HEK293T (cell line): ENCODE measurements at places on chromosomes 12 and 14.

DNA sequence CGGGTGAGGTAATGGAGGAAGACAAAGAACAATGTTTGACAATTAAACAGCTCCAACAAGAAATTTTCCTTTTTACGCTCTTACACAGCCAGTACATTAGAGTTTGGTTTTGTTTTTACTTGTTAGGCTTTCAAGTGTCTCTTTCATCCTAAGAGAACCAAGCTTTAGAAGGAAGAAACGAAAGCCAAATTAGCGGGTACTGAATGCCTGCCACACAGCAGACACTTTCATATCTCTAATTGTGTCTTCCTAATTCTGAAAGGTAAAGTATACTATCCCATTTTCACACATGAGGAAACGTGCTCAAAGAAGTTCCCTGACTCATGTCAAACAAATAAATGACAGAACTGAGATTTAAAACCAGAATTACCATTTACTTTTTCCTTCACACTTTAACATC lies 65.0 kb downstream of the CDK17 start:
- no peak for DNase-seq

- DNase-seq = no peak
Observed at GRCh38 chr12:18906395-18906794, 168.5 kb downstream of the CAPZA3 start.

DNA sequence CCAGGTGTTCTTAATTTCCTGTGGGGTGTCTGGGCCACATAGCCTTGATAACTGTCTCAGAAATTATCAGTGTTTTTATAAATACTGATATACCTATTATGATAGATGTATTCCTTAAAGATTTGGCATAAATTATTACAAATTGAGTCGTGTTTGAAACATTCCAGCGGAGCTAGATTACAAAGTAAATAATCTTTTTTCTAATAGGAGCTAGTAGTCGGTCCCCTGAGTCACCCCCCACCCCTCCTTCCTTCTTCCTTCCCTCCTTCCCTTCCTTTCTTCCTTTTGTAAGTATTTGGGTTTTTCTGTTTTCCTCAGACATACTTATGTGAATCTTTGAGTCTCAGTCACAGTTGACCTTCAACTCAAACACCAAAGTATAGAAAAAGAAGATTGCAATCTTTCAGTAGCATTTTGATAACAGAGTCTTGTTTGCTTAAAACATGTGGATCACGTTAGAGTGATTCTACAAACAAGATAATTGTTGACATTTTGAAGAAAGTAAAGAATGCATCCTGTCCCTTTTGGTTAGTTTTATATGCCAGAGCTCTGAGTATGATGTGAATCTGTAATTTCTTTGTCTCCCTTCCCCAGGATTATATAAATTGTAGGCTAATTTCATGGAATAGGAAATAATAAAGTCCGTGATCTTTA lies 264.0 kb downstream of the FUT8 start:
- no peak for DNase-seq

DNA sequence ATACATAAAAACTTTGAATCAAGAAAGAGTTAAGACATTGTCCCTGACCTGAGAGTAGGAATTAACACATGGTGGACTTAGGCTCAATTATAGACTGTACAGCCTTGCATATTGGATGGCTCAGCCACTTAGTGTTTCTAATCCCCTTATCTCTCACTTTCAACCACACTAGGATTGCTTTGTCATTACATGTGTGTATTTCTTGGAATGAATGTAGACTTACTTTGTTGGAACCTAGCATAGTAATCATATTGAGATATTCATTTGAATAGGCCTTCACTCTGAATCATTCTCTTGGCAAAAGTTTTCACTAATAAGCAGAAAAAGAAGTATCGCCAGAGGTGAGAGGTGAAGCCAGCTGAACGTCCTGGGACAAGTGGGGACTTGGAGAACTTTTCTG lies 1973.9 kb upstream of the FLRT2 start:
- no peak for DNase-seq

GRCh38 chr14:101556566-101557320 lies 4.6 kb upstream of the DIO3 start:
- no peak for DNase-seq

- no peak for DNase-seq
Observed at GRCh38 chr12:50574601-50575348, 70.0 kb downstream of the DIP2B start.

GRCh38 chr12:122368361-122369073 lies 54.0 kb downstream of the CLIP1 start:
- peak; percentile 39 for DNase-seq

- peak; percentile 75 for DNase-seq
Observed at GRCh38 chr12:119938049-119938667, 50.9 kb upstream of the BICDL1 start.

GRCh38 chr14:59811815-59812214 lies 58.8 kb downstream of the RTN1 start:
- DNase-seq = no peak

DNA sequence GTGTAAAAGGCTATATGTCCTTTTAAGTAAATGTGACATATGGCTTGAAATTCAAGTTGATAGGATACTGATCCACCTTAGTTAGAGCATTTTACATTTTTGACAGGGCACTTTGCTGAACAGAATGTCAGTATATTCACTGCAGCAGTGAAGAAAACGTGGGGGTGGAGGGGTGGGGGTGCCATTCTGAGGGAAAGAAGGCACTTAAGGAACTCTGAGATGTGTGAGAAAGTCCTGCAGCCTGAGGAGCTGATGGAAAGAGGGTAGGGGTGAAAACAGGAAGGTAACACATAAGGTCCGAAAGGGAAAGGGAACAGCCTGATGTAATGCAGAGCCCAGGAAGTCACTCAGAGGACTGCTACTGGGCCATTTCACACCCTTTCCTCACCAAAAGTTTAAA lies 265.5 kb upstream of the GRIP1 start:
- no peak for DNase-seq

DNA sequence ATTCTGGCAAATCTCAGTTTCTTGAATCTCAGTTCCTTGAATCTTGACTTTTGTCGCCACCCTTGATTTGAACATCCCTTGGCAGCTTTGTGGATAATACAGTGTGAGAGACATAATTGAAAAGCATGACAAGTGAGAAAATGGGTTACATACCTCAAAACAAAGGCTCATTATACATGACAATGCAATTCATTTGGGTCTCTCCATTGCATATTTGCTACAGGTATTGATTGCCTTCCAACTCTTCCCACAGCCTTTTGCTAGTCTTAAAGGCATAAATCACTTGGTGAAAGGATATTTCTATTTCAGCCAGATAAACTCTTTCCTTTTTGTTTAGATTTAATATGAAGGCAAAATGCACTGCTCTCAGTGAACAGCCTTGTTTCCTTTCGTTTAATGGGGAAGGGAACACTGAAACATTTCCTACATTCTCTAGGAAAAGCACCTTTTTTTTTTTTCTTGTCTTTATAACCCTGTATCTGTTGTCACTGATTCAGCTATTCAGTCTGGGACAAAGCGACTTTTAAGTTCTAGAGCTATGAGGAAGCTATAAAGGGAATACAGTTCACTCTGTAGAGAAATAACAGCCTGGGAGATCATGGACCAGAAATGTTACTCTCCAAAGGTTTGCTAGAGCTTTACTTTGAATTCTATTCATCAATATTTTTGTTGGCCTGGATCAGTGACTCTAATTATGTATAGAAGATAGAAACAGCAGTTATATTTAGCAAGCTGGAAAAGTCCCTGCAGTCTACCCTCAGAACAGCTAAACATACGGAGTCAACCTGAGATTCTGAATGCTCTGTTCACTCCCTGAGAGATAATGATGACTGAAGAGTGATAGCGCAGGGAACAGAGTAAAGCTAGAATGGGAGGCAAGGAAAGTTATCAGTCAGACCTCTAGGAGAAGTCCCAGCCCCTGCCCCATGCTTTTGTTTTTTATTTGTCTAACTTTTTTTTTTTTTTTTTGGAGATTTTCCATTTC lies 311.4 kb downstream of the RGS6 start:
- no peak for DNase-seq

- no peak for DNase-seq
Observed at GRCh38 chr14:77243853-77244252, 27.2 kb downstream of the NGB start.

- DNase-seq = no peak
Observed at GRCh38 chr14:54660604-54661111, 93.7 kb downstream of the SAMD4A start.

- no peak for DNase-seq
Observed at GRCh38 chr12:63457857-63458256, 210.4 kb downstream of the DPY19L2 start.

GRCh38 chr12:125149160-125150108 lies 84.2 kb downstream of the AACS start:
- no peak for DNase-seq
